ENCODE measurements at places on chromosomes 3 and 15.

DNA sequence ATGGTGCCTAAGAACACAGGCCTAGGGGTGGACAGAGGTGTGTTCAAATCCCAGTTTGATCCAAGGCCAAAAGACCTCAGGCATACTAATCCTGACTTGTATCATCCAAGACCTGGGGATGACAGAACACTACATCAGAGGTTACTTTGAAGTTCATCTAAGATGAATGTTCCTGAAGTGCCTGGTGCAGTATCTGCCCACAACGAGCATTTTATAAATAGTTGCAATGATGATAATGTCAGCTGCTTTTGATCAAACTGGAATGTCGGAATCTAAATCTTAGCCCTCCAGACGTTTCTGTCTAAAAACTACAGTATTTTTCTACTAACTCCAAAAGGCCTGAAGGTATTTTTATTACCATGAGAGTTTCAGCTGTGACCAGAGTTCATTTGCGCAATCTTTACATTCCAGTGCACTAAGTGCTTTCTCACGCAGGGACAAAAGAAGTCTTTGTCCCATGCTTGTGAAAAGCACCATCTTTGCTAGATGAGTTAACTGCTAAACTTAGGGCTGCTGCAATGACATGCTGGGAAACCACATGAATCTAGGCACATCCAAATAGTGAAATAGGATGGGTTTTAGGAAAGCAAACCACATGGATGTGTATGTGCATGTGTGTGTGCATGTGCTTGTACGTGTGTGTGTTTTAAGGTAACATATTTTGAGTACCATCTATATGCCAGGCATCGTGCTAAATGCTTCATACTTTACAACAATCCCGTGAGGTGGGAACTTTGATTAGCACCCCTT, 18.1 kb downstream of the ANXA2 start:
- no peak for DNase-seq

DNA sequence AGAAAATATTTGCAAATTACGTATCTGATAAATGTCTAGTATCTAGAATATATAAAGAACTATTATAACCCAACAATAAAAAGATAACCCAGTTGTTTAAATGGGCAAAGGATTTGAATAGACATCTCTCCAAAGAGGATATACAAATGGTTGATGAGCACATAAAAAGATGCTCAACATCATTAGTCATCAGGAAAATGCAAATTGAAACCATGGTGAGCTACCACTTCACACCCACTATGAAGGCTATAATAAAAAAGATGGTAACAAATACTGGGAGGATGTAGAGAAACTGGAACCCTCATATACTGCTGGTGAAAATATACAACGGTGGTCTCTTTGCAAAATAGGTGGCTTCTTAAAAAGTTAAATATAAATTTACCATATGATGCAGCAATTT, 28.0 kb downstream of the RAD51 start:
- no peak for DNase-seq

GRCh38 chr3:59243476-59243875, 193.7 kb upstream of the CFAP20DC start:
- DNase-seq = no peak

GRCh38 chr15:90025489-90026033, 24.4 kb downstream of the ZNF710 start:
- DNase-seq = no peak

GRCh38 chr15:66425837-66426236, 39.1 kb downstream of the MAP2K1 start:
- DNase-seq = no peak

DNA sequence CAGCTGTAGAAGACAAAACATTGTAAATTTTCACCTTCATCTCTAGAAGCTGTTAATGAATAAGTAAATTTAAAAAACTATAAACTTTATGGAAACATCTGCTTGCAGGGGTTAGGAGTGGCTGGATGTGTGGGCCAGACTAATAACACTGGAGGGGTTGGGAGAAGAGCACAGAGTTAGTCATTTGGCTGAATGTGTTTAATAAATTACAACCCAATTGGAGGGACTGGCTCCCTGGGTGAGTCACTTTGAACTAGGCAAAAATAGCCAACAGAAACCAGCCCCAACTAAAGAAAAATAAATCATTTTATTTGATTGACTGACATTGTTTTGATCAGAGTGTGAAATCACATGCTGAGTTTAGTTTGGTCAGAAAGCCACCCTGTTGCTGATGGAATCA, 21.8 kb downstream of the DGKG start:
- DNase-seq = no peak

DNA sequence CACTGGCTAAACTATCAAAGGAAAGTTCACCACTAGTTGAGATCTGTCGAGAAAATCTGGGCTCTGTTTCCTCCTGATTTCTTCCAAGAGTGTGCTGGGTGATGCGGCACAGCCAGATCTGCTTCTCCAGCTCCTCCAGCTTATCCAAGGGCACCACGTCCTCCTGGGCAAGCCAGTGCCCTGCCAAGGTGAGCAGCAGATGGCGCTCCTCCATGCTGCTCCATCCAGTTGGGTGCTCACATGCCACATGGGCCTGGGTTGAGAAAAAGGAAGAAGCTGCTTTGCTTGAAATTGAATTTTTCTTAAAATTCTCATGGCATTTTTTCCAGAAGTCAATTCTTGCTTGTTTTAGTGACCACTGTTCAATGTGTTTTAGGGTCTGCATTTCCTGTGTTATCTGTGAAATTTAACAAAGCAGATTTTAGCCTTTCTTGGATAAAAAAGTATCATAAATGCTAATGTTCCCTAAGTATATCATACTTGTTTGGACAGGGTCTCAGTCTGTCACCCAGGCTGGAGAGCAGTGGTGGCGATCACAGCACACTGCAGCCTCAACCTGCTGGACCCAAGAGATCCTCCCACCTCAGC, 47.3 kb downstream of the EIF3J start:
- no peak for DNase-seq

DNA sequence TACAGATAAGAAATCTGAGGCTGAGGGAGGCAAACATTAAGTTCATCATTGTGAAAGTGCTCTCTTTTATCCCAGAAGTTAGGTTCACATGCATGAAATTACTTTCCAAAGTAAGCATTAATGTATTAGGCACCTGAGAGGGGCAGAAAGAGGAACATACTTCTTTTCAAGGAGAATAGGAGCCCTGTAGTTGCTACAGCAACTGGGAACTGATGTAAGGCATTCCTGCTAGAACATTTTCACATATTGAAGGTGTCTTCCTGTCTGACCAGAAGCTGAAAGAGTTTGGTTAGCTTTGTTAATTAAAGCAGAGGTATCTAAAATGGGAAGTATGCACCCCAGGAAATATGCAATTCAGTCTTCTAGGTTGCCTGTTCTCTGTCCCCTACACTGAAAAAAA, 65.5 kb upstream of the ZBTB20 start:
- DNase-seq = no peak

DNA sequence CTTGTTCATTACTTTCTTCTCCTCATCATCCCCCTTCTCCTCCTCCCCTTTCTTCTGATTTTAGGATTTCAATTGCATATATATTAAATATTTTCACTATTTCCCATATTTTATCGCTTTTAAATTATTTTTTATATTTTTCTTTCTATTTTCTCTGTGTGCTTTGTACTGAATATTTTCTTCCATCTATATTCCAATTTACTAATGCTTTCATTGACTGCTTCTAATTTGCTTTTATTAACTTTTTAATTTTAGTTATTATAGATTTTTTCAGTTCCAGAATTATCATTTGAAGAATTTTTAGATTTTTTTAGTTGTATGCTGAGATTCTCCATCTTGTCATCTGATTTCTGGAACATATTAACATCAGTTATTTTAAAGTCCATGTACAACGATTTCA, 83.2 kb upstream of the ST3GAL6 start:
- no peak for DNase-seq

- DNase-seq = no peak
These were observed 8.4 kb upstream of the FSTL1 start for GRCh38 chr3:120459196-120459595.

GRCh38 chr15:51243774-51244173, 94.6 kb downstream of the CYP19A1 start:
- no peak for DNase-seq

DNA sequence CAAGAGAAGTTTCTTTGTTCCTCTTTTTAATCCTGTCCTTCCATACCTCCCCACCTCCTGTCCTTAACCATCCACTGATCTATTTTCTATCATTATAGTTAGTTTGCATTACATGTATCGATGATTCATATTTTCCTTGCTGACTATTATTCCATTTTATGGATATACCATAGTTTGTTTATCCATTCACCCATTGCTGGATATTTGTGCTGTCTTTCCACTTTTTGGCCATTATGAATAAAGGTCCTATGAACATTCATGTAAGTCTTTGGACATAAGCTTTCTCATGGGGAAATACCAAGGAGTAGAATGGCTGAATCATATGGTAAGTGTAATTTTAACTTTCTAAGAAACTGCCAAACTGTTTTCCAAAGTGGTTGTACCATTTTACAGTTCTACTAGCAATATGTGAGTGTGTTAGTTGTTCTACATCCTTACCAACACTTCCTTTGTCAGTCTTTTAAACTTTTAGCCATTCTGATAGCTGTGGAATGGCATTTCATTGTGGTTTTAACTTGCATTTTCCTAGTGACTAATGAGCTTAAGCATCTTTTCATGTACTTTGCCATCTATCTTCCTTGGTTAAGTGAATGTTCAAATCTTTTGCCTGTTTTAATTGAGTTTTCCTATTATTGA, 11.7 kb downstream of the ATP6V1A start:
- DNase-seq = no peak

DNA sequence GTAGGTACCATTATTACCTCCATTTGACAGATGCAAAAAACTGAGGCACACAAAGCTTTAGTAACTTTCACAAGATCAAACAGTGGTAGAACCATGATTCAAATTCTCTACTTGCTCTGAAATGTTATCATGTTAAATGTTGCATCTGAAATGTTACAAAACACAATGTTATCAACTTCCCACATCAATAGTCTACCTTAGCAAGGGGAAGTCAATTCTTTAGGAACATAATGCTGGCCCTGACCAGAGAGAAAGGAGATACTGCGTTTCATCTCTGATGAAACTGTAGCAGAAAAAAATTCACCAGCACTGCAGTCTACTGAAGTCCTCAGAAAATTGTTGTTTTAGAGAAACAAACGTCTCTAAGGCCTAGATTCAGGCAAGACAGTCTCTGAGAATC, 174.1 kb downstream of the SATB1 start:
- no peak for DNase-seq

DNA sequence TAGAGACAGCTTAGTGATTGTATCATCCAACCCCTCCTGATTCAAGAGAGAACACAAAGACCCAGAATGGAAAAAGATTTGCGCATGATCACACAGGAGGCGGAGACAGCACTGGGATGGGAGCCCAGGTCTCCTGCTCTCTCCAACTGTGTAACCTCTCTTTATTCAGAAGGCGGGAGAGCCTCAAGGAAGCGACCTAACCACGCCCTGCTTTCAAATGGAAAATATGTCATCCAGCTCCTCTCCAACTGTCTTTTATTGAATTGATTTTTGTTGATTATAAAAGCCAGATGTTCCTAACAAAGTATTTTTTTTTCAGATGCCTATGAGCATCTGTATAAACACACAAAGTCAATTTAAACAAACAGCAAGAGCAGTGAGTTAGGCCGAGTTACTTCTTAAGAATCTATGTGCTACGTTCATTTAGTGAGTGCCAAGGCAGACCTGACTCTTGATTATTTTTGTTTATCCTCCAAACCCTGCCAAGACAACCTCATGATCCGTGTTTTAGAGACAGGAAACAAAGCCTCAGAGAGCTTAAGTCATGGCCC, 74.5 kb downstream of the BFSP2 start:
- DNase-seq = no peak

DNA sequence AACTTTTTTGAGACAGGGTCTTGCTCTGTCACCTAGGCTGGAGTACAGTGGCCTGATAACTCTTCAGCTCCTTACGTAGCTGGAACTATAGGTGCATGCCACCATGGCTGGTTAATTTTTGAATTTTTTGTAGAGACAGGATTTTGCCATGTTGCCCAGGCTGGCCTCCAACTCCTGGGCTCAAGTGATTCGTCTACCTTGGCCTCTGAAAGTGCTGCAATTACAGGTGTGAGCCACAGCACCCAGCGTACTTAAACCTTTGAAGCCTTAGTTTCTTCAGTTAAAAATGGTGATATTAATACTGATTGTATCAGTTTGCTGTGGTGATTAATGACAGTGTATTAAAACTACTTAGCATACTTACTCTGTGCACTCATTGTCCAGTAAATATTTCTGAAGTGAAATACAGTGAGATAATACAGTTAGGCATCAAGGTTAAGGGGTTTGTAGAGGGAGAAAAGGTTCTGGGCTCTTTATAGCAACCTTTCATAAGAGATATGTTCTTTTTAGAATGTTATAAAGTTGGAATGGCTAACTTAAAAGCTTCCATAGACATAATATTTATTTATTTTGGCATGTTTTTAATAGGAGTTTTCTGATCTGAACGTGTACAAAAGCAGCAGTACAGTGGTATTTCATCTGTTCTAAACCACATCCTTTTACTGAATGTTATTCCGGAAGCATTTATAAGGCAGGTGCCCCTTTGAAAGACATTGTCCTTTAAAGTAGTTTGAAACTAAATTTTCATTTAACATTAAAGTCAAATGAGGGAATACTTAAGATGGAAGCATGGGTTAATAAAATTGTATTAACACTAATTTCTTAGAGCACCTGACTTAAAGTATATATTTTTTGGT, 23.6 kb downstream of the NCK1 start:
- no peak for DNase-seq

DNA sequence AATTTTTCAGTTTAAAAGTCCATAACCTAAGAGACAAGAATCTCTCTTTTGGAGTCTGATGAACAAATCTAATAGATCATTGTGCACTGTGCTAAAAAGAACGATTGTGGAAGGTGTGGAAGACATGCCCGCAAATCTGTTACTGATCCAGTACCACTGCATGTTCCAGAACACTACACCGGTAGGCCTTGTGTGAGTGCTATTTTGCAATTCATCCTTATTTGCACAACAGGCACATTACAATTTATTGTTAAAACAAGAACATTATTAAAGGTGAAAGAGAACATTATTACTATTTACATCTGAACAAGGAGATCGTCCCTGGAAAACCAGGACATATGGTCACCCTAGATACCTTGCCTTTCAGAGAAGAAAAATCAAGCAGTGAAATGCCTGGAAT, 205.7 kb upstream of the NECTIN3 start:
- no peak for DNase-seq

GRCh38 chr3:135448520-135448919, 517.0 kb upstream of the PPP2R3A start:
- no peak for DNase-seq

DNA sequence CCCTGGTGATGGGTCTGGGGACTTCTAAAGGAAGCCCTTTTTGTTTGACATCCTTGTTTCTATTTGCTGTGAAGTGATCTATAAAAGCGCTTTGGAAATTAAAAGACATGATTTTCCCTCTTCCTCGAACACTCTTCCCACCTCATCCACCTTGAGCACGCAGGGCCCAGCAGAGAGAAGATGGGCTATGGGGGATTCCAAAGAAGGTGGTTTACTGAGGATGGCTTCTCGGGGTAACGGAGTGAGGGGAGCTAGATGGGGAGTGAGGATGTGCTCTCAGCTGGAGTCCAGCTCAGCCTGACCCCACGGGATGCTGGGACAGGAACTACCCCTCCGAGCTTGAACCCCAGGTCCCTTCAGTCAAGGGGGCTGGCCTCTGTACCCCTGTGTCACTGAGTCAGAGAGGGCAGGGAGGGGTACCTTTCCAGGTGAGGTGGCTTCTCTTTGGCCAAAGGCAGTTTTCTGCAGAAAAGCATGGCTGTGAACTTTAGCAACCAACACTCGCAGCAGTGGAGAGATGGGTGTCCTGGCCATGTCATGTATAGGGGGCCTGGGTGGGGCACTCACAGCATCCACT, 180.7 kb upstream of the SMAD3 start:
- peak; percentile 28 for DNase-seq

GRCh38 chr3:52277071-52277964, 1.1 kb downstream of the WDR82 start:
- DNase-seq = peak; percentile 95

GRCh38 chr15:48875241-48875960, 2.5 kb upstream of the EID1 start:
- no peak for DNase-seq
